ENCODE measurements at places on chromosomes 2 and 18.

DNA sequence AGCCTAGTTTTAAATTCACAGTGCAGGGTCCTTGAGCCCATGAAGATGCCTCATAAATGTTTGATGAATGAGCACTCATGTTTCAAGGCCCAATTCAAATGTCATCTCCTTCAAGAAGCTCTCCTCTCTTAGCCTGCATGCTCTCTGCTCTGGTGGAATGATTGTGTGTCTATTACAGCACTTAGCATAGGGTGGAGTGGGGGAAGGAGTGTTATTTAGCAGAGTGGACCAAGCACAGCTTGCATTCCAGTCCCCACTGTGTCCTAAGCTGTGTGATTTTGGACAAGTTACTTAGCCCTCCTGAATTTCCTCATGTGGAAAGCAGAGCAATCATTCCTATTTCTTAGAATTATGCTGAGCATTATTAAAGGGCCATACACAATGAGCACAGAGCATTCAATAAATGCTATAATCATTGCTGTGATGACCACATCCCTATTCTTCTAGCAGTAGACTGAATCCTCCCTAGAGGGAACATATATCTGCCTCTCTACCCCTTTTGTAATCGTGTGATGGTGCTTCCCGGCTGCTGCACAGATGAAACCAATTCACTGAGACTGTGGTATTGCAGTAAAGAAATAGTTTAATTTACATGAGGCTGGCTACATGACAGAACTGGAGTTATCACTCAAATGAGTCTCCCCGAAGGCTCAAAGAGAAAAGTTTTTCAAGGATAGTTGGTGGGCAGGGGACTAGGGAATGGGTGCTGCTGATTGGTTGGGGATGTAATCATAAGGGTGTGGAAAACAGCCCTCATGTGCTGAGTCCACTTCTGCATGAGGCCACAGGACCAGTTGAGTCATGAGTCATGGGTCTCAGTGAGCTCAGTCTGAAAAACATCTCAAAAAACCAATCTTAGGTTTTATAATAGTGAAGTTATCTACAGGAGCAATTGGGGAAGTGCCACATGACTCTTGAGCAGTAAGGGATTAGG is 173.4 kb upstream of the NDUFV2 start:
- no peak for DNase-seq

DNA sequence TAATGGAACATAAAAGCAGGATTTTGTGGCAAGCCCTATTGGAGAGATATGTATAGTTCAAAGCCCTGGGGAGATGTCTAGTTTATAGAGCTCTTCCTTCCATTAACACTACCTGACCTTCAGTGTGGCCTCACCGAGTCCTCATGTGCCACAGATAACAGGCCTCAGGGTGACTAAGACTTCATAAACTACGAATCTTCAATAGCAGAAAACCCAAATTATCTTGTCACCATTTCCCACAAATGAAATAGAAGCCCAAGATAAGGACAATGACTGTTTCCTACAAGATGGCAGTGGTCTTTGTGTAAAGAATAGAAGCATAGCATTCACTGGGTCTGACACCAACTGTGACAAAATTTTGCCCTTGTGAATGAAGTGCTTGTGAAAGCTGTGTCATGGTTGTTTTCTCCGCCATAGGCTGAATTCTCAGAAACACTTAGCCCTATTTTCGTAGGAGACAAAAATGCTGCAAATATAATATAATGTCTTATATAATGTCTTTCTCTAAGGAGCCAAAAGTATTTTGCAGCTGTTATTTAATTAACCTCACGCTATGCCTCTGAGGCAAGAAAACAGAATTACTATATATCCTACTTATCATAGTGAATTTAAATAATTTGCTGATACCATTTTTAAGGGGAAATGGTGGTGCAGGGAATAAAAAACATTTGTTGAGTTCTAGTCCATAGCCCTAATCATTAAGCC is 136.7 kb upstream of the CWC22 start:
- DNase-seq, result no peak

DNA sequence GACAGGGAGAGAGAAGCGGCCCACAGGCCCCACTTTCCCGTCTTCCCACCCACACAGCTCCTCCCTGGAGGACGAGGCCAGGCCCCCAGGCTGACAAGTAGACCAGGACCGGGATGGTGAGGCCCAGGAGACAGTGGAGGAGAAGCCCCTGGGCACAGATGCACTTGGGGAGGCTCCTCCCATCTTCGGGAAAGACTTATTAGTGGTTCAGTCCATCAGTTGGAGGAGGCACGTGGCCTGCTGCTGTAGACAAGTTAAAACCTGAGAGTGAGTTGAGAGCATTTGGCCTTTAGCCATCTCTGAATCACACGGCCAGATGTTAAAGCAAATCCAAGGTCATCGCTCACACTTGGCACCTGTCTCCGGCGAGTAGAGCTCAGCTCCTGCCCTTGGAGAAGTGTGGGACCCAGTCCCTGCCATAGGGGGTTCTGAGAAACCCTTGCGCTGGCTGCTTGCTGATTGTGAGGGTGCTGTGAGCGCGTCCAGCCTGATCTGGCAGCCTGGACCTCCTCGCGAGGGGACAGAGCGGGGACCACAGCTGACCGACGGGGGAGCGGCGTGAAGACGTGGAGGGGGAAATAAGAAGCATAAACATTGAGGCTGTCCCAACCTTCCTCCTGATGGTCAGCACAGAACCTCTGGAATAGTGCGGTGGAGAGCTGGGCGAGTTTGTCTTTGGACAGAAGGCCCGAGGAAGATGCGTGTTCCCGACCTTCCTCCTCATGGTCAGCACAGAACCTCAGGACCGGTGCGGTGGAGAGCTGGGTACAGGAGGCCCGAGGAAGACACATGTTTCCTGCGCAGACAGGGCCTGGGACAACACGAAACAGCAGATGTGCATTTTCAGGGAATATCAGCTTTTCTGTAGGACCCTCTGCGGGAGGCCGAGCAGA is 24.7 kb upstream of the ALLC start:
- no peak for DNase-seq

DNA sequence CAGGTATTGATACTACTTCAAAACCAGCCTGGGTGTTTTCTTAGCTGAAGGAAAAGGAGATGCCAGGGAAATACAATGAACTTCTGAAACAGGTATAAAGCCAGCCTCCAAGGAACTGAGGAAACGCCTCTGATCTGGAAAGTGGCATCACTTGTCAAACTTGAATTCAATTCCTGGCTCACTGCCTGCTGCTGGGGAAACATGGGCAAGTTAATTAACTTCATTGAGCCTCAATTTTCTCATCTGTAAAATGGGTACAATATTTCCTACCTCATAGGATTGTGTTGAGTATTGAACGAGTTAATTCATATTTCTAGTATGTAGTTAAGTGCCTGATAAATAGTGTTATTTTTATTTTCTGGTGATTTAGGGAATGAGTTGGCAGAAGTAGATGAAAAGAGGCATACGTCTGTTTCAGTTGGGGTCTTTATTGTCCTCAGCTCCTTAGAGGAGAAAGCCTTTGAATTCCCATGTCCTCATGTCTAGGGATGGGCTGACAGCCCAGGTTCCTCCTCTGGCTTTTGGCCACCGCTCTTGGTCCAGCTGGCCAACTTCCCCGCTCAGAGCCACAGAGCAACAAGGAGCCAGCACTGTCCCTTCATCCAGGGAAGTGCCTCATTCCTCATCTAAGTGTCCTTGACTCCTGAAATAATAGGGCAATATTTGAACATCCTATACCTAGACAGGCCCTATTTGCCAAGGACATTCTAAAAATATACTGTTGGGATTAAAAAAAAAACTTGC is 210.5 kb upstream of the GATA6 start:
- no peak for DNase-seq

DNA sequence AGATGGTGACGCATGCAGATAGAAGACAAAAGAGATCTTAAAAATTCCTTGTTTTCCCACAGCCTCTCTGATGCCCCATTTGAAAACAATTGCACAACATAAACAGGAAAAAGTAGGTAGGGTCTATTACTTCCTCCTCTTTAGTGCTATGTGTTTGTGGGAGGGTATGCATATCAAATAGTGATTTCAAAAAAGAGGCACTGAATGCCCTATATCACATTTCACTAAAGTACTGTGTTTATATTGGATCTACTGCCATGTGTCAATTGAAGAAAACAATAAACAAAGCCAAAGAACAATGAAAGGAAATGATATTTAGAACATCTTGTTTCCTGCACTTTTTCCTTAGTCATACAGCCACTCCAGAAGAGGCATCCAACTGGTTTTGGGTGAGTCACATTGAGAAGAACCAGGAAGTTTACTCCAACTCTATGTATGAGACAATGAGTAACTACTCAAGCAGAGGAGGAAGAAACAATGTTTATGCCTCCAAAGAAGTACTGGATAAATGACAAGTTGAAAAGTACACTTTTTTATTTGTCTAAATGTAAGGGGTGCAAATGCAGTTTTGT is 583.6 kb downstream of the FBXO15 start:
- peak; percentile 64 for DNase-seq

- DNase-seq, result peak; percentile 38
Observed at GRCh38 chr2:223669453-223670225, 67.5 kb upstream of the SCG2 start.

- no peak for DNase-seq
Observed at GRCh38 chr2:218471036-218471435, 52.1 kb downstream of the VIL1 start.

GRCh38 chr2:88061295-88061694 is 5.7 kb upstream of the KRCC1 start:
- DNase-seq, result no peak

GRCh38 chr2:172109988-172110811 is 7.5 kb upstream of the DLX2 start:
- DNase-seq, result no peak

- DNase-seq, result no peak
Observed at GRCh38 chr2:196984903-196985302, 58.4 kb upstream of the PGAP1 start.

- DNase-seq, result no peak
Observed at GRCh38 chr2:70094171-70094977, 7.1 kb downstream of the PCBP1 start.

GRCh38 chr2:160015746-160016145 is 46.7 kb downstream of the PLA2R1 start:
- DNase-seq, result no peak

DNA sequence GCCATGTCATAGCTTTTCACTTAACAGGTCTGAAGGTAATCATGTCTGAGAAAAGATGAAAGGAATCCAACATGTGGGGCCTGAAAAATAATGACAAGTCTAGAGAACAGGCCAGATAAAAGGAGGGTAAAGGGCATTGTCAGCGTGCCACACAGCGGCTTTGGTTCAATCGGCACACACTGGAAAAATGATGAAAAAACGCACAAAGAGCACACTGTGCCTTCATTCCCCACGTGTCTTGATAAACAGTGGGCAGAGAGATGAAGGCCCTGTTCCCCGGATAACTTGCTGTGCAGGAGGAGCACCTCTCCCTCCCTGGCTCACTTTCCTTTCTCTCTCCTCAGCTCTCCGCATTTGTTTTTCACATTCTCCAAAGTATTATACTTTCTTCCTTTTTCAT is 766.3 kb downstream of the TDRD15 start:
- DNase-seq, result no peak

DNA sequence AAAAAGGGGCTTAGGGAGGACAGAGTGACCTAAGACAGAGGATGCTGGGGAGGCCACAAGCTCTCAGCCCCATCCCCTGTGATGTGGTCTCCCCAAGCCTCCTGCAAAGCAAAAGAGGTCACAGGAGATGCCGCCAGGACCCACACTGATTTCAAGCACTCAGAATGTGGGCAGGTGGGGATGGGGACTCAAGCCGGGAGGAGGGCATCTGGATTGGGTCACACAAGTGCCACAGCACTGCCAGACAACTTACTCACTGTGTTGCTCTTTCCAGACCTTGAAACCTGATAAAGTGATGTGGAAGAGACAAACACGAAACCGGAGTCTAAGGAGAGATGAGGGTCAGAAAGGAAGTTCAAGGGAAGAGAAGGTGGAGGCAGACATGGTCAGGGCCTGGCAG is 95.7 kb downstream of the TTC32 start:
- DNase-seq, result no peak

DNA sequence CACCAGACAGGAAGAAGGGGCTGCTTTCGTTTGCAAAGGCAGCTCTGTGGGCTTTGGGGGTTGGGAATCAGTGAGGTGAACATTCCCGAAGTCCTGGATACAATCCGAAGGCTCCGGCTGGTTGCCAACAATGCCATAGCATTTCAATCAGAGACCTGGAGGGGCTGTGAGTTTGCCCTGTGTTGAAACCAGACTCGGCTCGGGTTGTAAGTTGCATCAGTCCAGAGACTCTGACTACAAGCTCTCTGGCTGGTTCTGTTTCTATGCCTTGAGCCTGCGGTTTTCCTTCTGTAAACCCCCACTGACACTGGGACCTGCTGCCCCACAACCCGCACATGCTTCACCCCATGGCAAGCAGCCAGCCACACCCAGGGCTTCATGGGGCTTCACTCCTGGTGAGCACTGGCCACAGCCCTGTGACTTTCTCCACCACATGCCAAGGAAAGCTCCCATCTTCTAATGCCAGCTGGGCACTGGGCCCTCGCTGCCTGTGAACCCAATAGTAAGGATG is 85.7 kb upstream of the ODC1 start:
- peak; percentile 62 for DNase-seq

DNA sequence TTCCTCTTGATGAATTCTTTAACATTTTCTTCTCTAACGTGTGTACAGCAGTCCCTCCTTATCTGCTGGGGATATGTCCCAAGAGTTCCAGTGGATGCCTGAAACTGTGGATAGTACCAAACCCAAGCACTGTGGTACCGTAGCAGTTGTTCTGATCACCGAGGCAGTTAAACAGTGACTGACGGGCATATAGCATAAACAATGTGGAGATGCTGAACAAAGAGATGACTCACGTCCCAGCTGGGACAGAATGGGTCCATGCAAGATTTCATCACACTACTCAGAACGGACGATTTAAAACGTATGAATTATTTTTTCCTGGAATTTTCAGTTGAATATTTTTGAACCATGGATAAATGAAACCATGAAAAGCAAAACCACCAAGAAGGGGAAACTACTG is 54.5 kb upstream of the SPAG16 start:
- peak; percentile 48 for DNase-seq

DNA sequence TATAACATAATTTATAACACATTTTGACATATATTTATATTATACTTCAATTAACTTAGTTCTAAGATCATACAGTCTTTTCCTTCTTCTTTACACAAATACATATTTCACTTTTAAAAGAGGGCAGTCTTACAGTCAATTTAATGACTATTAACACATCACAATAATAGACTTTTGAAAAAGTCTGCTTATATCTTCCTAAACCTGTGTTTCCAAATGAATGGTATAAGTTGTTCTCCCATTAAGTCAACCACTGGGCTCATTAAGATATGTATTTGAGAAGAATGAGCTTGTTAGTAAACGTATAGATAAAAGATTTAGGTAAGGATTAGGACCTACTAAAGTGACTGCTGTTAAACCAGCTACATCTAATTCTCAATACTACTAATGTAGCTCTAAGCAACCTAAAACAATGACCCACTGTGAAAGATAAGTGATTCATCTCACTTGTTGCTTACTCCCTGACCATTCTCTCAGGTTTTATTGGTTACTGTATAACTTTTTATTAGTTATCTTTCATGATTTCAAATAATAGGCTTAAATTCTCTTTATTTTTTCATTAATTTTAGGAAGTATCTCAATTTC is 27.0 kb downstream of the SLC40A1 start:
- no peak for DNase-seq

- DNase-seq, result peak; percentile 93
Observed at GRCh38 chr2:186848873-186849578, at the start of gene ZSWIM2. Gene ZSWIM2 (minus strand): TSS chr2:186849170. CDS start chr2:186849130, 40 bp downstream.

- DNase-seq, result peak; percentile 59
Observed at GRCh38 chr2:33167622-33168245, 221.0 kb downstream of the LTBP1 start.

Data from fibroblast of skin of scalp (primary cell).